Activated T-helper 17 cell treated with anti-CD3 and anti-CD28 coated beads, Interleukin-2, amount 50 U/mL, for 72 hours (primary cell): ENCODE measurements at places on chromosomes 5 and 9.
A peak's percentile ranks its signal among the peaks of the same experiment; 100 is the strongest.

DNA sequence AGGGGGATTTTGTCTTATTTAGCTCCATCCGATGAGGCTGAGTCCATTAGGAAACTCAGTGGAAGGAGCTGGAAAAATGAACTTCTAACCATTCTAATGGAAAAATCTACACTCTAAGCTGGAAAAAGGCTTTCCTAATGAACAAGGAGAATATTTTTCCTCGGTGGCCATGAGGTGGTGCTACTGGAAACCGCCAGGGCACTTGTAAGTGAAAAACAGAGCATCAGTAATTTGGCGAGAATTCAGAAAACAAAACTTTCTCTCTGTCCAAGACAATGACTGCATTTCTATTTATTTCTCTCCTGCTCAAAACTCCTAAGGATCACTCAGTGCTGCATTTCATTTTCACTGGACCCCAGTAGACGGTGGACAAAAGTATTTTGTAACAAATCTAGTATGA lies 237.6 kb downstream of the TENT4A start:
- no peak for ATAC-seq

DNA sequence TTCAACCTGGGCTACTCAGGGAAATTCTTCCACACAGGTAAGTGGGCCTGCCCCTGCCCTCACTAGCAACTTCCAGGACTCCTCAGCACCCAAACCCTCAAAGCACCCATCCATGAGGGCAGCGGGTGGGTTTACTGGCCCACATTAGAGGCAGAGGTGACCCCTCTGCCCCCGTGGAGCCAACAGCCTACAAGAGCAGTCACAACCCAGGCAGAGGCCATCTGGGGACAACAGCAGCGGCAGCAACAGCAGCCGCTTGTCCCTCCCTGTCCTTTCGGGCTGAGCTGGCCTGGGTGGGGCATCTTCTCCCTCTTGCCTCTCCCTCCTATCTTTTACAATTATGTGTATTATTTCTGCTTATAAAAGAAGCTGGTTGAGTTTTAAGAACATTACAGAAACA lies 25.1 kb downstream of the NDST1 start:
- no peak for ATAC-seq

- no peak for ATAC-seq
These were observed 17.8 kb upstream of the CCNJL start for GRCh38 chr5:160330212-160330611.

- ATAC-seq: peak; percentile 23
These were observed 31.6 kb downstream of the TNFSF8 start for GRCh38 chr9:114898741-114899140.

DNA sequence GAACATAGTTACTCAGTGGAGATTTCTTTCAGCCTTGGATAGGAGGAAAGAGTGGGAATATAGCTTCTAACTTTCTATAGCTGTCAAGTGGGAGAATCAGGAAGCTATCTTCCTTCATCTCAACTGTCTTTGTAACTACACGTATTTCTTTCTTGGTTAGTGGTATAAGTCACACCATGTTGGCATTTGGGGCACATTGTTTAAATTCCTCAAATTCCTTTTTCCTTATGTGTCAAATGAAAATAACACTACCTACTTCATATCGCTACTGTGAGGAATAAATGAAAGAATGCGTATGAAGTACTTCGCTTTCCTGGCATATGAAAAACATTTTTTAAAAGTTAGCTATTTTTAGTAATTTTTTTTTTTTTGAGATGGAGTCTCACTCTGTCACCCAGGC lies 1082.5 kb upstream of the WWC1 start:
- no peak for ATAC-seq

DNA sequence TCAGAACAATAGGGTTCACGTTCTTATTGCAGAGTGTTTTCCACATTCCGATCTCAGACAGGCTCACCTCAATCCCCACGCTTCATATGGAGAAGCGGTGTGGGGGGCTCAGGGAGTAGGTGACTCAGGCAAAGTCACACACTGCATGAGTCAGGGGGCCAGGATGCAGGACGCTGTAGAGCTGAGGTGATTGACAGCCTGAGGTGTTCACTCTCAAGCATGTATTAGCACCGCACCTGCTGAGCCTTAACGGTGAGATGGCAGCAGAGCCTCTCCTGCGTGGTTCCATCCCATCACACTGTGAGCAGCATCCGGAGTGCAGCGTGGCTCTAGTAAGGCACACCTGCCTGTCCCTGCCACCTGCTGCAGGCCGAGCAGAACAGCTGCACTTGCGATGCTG lies 194.0 kb downstream of the IRX2 start:
- no peak for ATAC-seq

DNA sequence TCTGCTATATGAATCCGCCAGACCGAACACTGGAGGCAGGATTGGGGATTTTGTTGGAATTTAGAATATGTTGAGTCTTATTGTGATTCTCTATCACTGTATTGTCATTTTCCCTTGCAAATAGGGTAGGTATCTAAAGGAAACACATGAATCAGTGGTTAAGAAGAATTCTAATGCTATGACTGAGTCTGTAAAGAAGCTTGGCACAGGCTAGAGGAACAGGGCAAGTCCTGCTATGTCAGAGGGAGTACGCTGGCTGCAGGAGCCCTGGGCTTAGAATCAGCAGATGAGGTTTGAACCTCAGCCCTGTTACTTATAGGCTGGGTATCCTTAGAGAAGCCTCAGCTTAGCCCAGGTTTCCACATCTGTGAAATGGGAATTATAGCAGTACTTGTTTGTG lies 198.1 kb downstream of the NR3C1 start:
- ATAC-seq: no peak

- no peak for ATAC-seq
These were observed 240.8 kb upstream of the ZNF462 start for GRCh38 chr9:106622164-106622487.

DNA sequence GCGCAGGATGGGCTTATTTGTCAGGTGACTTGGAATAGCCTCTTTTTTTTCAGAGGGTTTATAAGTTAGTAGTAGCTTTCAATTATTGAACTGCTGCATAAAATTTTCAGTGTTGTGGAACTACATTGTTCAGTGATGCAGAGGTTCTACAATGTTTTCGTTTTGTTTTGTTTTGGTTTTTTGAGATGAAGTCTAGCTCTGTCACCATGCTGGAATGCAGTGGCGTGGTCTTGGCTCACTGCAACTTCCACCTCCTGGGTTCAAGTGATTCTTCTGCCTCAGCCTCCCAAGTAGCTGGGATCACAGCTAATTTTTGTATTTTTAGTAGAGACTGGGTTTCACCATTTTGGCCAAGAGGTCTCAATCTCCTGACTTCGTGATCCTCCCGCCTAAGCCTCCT lies 22.0 kb downstream of the NUP188 start:
- no peak for ATAC-seq

DNA sequence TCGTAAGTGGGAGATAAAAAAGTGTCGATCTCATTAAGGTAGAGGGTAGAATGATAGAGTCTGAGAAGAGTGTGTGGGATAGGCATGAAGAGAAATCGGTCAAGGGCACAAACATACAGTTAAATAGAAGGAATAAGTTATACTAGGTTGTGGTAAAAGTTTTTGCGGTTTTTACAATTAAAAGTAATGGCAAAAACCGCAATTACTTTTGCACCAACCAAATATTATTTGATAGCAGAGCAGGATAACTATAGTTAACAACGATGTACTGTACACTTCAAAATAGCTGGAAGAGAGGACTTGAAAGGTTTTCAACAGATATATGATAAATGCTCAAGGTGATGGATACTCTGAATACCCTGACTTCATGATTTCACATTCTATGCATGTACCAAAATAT lies 135.8 kb upstream of the CDH12 start:
- ATAC-seq: no peak

DNA sequence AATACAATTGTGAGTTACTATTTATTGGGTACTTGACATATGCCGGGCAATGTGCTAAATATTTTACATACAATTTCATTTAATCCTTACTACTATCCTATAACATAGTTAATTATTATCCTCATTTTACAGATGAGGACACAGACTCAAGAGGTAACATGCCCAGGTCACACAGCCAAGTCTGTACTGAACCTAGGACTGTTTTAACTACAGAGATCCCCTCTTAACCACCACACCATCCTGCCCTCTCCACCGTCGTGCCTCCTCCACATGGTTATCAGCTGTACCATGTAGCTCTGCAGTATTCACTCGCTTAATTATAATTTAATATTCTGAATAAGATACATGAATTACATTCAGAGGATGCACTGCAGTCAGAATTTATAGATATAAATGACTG lies 5.3 kb downstream of the RAB14 start:
- ATAC-seq: no peak

GRCh38 chr5:177330991-177331842 lies 19.5 kb upstream of the MXD3 start:
- ATAC-seq: no peak

- no peak for ATAC-seq
These were observed 140.2 kb downstream of the CEP120 start for GRCh38 chr5:123283031-123283430.

DNA sequence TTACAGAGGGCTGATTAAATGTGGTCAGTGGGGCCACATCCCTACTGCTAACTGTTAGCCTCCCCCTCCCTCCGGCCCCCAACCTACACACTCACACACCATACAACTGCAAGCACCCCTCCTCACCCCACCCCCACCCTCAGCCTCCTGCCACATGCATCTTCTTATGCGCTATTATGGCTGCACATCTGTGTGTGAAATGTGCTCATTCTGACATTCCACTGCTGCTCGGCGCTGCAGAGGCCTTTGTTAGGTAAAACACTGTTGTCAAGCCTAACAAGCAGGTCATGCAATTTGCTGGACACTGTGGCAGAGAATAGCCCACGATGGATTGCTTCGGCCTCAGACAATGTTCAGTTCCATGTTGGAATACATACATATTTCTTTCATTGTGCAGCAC lies 173.6 kb downstream of the NR2F1-AS1 start:
- no peak for ATAC-seq

DNA sequence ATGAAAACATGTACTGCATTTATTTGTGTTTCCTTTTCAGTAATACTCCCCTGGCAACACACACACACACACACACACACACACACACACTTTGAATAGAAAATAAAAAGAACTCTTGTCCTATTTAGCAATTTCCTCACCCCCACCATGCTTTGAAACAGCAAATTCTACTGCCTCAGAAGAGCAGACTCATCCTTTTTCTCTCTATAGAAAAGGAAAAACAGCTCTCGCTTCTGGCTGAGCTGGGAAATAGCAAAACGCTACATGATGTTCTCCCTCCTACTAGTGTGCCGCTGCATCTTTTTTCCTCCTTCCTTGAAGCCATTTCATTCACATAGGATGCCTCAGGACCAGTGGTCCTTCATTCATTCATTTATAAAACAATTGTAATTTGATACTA lies 453.6 kb downstream of the CSNK1G3 start:
- ATAC-seq: no peak

- peak; percentile 78 for ATAC-seq
These were observed 37.4 kb downstream of the CCDC125 start for GRCh38 chr5:69295088-69295754.

- ATAC-seq: peak; percentile 54
These were observed 247.1 kb downstream of the EBF1 start for GRCh38 chr5:158852622-158853021.

DNA sequence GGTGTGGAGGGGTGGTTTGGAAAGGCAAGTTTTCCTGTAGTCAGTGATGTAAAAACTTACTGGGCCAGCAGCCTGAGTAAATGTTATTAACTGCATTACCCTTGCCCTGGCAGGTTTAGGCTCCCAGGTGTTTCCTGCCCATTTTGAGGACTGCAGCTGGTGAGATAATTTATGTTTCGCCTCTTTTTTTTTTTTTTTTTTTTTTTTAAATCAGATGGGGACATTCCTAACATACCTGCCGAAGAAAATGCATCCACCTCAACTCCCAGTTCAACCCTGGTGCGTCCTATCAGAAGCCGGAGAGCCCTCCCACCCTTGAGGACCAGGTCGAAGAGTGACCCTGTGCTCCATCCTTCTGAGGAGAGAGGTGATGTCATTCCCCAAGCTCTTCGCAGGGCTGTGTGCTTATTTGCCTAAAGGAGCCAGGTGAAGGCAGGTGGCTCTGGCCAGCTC lies 60.6 kb downstream of the ENTREP1 start:
- ATAC-seq: no peak

DNA sequence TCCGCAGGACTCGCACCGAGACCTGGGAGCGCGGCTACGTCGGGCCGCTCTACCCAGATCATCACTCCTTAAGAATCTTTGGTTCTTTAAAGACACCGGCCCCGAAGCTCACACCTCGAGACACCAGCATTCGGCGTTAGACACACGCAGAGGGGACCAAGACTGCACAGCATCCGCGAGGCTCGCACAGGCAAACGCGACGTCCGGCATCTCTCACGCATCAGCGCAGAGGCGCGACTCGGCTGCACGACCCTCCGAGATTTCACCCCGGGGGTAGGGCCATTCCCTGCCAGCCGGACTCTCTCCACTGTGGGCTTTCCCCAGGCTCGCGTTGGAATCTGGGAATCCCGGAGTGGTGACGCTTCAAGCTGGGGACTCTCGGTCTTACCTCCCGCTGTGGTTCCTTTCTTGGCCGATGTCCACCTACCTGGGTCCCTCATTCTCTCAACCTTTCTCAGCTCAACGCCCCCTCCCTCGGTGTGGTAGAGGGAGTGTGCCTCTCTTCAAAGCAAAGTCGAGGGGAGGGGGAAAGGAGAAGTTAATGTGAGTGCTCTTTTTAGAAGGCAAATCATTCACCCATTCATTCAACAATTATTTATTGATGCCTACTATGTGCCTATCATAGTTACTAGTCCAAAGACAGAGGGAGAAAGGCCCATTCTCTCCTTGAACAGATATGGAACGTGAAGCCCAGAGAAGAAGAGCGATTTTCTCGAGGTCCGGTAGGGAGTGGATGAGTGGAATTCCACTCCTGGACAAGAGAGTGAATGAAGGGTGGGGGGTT lies 1.3 kb upstream of the HAND1 start:
- no peak for ATAC-seq

DNA sequence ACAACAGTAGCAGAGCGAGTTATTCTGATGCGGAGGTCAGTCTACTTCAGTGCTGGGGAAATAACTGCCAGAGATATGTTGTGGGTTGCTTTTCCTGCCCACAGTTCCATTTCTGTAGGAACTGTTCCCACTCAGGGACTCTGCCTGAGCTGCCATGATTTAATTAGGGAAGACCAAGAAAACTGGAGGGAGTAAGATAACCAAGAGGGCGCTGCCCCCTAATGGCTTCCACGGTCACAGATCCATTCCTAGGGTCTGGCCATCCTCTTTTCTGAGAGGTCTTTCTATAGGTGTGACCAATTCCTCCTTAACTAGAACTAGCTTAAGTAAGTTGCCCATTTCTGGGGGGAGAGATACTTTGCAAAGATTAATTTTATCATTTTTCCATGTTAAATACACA lies 125.9 kb downstream of the APBA1 start:
- ATAC-seq: no peak

GRCh38 chr9:72210522-72210921 lies 61.3 kb downstream of the GDA start:
- ATAC-seq: no peak

DNA sequence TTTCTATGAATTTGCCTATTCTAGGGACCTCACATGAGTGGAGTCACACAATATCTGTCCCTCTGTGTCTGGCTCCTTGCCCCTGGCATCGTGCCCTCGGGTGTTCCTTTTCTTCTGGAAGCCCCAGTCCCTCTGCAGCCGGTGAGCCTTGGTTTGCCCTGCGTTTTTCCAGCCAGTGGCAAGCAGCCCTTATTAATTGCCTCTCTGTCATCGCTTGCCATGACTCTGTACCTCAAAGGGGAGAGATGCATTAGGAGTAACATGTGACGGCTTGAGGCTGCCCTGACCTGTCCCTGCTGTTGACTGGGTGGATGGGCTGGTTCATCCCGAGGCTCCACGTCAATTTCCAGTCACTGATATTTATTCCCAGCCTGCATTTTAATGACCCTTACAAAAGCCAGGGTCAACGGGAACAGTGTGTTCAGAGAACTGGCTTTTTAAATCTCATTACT lies 87.3 kb downstream of the CFAP90 start:
- no peak for ATAC-seq

GRCh38 chr5:152397581-152397980 lies 7.5 kb downstream of the NMUR2 start:
- ATAC-seq: no peak
